AG10803 (cell line): ENCODE measurements at places on chromosomes 4 and X.

GRCh38 chr4:73586666-73587065 is 33.6 kb downstream of the RASSF6 start:
- DNase-seq = no peak

DNA sequence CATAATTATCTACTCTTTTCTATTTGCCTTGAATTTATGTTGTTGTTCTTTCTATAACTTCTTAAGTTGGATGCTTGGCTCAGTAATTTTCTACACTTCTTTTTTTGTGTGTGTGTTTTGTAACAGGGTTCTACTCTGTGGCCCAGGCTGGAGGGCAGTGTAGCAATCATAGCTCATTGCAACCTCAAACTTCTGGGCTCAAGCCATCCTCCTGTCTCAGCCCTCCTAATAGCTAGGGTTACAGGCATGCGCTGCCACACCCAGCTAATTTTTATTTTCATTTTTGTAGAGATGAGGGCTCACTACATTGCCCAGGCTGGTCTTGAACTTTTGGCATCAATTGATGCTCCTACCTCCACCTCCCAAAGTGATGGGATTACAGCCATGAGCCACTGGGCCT is 20.7 kb upstream of the UCHL1 start:
- DNase-seq = peak; percentile 31

- no peak for DNase-seq
Measured at GRCh38 chr4:169293343-169294176, 22.8 kb upstream of the SH3RF1 start.

- DNase-seq = peak; percentile 8
Measured at GRCh38 chr4:37821953-37822605, 4.4 kb upstream of the PGM2 start.

DNA sequence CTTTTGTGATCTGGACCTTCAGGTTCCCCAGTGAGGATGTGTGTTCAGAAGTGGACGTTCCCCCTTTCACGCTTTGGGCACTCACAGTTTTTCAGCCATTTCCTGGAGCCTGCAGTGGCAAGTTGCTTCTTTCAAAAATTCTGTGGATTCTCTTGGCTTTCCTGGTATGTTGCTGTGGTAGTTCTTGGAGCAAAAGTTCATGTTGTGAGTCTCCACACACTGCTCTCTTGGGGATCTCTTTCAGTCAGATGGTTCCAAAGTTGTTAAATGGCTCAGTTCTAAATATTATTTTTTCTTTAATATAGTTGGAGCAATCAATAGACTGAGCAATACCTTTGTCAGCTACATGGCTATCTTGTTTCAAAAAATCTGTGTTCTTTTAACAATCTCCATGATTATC is 28.5 kb upstream of the BANK1 start:
- DNase-seq = peak; percentile 9

DNA sequence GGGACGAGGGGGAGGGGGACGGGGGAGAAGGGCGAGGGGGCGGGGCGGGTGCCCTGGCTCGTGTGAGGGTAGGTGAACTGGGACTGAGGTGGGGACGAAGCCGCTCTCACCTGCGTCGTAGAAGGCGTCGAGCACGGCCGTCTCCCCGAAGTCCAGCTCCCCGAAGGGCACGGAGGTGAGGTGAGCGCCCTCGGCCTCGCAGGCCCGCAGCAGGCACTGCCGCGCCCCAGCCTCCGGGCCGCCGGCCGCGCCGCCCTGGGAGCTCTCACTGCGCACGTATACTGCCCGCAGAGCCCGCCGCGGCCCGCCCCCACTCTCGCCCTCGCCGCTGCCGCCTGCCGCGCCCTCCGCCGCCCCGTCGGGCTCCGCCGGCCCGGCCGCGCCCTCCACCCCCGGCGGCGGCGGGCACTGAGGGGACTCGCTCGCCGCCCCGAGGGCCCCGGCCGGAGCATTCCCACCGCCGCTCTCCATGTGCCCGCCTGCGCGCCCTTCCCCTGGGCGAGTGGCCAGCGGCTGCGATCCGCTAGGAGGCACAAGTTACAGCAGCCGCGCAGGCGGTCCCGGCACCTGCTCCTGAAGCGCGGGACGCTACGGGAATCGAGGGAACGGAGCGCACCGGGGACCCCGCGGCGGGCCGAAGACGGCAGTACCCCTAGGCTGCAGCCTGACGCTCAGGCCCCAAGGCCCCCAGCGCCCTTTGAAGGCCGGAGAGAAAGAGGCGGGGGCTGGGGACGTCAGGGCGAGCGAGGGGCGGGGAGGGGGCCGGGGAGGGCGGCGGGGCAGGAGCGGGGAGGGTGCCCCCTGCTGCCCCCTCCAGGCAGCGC is at the start of gene MAP3K15:
Gene MAP3K15 (minus strand): TSS at position 718 of the 824 bp plus-strand sequence. CDS start 247 bp downstream, at position 471.
- peak; percentile 1 for DNase-seq

DNA sequence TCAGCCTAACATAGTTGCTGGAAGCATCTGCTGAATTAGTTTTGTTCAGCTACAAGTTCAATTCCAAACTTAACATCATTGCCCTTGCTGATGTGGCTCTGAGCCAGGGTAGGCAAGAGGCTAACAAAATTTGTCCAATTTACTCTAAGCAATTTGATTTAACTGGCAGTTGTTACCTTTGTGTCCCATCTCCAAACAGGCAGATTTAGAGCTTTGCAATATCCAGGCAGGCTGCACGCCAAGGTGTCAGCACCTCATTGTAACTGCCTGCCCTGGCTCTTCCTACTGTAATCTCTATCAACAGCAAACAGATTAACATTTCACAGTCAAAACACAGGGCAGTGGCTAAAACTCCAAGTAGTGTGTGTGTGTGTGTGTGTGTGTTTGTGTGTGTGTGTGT is 2070.6 kb downstream of the PCDH7 start:
- DNase-seq = no peak

- DNase-seq = no peak
Measured at GRCh38 chr4:2350982-2351381, 67.5 kb downstream of the ZFYVE28 start.

DNA sequence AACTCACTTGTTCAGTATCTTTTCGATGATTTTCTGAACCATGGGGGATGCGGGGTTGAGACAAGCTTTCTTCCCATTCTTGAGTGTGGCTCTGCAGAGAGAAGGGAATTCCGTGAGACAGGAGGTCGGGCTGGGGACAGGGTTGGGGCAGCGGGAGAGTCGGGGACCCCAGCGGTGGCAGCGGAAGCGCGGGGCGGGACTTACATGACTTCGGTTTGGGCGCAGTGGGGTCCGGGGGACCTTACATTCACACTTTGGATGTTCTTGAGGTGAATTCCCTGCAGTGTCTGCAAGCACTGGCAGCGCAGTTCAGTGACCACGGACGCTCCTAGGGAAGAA is 434 bp downstream of the CXCL3 start:
- DNase-seq = no peak

GRCh38 chrX:54776987-54777672 is 20.9 kb downstream of the ITIH6 start:
- no peak for DNase-seq

DNA sequence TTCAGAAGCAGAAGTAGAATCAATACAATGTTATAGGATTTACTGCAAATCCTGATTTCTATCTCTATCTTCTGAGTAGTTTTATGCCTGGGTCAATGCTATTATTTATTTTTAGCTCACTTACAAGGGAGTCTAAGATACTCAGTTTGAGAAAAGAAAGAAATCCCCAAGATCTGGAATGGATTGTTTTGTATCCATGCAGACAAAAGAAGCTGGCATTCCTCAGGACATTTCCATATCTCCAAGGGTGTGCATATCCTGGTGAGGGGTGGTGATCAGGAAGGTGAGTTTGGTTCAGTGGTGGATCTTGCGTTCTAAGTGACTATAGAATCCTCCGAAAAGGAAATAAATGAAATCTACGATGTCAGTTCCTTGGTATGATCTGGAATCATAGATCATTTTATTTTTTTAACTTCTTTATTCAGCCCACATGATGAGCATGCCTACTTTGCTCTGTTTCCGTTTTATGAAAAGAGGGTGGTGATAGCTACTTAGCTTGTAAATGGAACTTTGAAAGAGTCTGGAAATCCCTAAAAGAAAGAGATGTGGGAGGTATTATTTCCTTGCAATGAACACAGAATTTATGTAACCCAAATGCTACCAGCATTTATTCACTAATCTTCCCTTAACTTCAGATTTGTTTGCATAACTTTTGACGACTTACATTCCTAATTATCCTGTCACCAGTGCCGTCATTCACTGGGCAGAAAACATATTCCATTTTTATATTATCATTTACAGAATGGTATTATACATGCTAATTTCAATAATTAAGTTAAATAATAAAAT is 81.1 kb upstream of the RAPGEF2 start:
- DNase-seq = no peak

GRCh38 chrX:9700555-9700954 is 65.1 kb downstream of the GPR143 start:
- no peak for DNase-seq

DNA sequence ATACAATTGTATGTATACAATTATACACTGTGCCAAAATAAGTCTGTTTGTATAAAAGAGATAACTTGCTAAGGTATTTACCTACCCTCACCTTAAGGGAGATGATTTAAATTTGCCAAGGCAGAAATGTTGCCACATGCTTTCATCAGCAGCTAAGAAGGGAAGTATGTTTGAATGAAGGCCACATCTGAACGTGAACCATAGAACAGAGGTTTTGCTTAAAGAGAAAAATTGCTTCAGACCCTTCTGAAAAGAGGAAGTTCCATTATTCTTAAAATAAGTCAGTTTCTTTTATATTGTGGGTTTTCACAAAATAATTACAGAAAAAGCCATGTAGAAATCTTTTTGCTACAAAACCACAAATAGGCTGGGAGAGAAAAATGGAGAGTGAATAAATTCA is 621.5 kb upstream of the HTR2C start:
- no peak for DNase-seq

- no peak for DNase-seq
Measured at GRCh38 chr4:70979445-70980008, 13.9 kb upstream of the DCK start.

DNA sequence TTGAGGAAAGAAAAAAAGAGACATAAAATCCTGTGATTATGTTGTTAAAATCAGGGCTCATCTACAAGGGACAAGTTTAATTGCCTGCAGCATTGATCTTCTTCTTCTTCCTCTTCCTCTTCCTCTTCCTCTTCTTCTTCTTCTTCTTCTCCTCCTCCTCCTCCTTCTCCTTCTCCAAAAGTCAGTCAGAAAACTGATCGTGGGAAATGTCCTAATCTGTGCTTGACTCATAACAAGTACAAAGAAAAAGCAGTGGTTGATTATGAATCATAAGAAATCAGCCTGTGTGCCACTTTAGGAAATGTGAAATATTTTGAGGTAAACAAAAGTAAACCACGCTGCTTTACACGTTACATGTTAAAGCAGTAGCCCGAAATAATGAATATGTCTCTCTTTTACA is 2.7 kb upstream of the ATP10D start:
- DNase-seq = peak; percentile 42

DNA sequence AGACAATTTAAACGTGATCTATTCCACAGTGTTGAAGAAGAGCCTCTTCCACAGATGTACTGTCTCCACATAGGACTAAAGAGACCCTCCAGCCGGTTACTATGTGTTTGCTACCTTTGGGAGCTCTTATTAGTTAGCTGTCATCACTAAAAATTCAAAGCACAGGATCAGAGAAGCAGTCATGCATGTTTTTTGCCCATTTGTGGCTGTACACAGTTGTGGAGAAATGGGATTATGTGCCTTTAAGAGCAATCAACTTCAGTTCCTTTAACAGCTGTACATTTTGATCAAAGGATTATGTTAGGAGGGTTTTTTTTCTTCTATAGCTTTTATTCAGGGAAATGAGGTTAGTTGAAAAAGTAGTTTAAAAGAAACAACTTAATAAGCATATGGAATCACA is 149.0 kb upstream of the SPOCK3 start:
- no peak for DNase-seq

DNA sequence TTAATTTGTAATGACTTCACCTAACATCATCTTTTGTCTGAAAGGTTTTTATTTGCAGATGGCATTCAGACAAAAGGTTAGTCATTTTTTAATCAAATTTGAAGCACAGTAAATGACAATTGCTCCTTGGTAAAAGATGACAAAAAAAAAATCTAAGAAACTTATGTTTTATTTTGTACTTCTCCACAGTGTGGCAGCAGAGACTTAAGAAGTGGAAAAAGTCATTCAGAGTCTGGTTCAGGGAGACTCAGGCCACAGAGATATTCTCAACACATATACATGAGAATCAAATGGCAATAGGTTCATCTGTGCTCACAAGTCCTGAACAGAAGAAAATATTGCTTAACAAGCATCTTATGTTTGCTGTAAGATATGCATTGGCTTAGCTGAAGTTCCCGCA is 436.2 kb downstream of the KCNIP4 start:
- DNase-seq = peak; percentile 12

GRCh38 chr4:24443200-24443599 is 141.2 kb downstream of the DHX15 start:
- DNase-seq = no peak

- DNase-seq = no peak
Measured at GRCh38 chr4:87511500-87511899, 17.7 kb downstream of the SPARCL1 start.

- peak; percentile 81 for DNase-seq
Measured at GRCh38 chr4:84681486-84682274, 98.8 kb downstream of the CDS1 start.

DNA sequence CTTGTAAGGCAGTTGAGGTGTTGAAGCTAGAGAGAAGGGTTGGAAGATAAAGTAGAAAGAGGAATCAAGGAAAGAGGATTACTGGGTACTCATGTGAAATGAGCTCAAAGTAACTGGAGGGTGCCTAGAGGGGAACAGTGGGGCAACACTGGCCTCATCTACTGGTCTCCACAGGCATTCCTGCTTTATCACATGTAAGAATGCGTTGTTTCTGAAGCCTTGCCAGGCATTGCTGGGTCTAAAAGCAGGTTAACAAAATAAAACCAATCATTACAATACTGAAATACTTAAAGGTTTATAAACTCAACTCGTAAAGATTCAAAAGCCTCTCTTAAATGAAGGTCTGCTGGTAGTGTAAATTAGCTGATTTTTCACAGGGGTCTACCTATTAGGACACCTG is 96.0 kb downstream of the FANCB start:
- peak; percentile 21 for DNase-seq

DNA sequence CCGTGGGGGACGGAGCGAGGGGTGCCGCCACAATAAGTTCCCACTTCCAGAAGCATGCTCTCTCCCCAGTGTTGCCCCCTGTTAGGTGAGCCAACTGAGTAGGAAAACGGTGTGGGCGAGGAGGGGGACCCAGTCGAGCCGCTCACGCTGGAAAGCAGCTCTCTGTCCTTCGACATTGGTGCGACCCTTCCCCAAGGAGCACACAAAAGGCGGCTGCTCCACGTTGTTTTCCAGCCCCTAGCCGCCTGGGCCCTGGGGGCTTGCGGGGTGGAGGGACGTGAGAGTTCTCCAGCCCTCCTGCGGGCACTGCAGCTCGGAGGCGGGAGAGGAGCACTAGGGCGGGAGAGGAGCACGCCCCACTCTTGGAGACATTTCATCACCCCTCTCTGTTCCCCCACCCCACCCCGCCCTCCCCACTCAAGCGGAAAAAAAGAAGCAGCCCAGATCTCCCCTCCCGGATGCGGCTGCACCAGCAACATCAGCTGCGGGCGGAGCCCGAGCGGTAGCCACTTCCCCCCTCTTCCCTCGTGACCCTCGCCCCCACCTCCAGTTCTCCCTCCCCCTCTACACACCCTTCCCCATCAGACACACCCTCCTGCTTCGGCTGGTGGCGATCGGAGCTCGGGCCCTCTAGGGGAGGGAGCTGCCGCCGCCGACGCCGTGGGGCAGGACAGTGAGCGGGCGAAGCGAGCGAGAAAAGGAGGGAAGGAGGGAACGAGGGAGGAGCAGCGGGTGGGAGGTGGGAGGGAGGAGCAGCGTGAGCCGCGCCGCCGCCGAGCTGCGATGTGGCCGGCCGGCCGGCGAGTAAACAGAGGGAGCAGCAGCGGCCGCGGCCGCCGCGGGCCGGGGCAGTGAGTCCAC is at the start of gene DOCK11:
Gene DOCK11 (plus strand): TSS at position 755 of the 861 bp plus-strand sequence. CDS start 157 bp downstream, outside the sequence.
- DNase-seq = peak; percentile 86
